ENCODE measurements at places on chromosomes 7 and 10.

- DNase-seq, result no peak
These were observed 2.3 kb downstream of the AGMO start for GRCh38 chr7:15559416-15559928.

GRCh38 chr10:12193193-12193592 lies 2.5 kb downstream of the NUDT5 start:
- DNase-seq, result no peak

DNA sequence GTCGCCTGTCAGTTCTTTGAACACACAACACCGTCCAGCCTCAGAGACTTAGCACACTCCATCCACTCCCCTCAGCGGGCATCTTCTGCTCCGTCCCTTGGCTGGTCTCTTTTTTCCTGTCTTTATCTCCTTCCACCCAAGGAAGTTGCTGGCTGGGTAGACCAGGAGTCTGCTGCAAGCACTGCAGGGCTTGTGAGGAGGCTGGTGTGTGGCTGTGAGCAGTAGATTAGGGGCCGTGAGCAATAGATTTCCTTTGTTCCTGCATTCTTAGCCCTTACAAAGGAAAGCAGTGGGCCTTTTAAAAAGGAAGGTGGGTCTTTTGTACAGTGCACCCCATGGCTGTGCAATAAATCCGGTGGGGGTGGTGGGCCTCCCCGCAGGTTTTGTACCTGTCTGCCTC lies 100.3 kb upstream of the BTBD16 start:
- no peak for DNase-seq

DNA sequence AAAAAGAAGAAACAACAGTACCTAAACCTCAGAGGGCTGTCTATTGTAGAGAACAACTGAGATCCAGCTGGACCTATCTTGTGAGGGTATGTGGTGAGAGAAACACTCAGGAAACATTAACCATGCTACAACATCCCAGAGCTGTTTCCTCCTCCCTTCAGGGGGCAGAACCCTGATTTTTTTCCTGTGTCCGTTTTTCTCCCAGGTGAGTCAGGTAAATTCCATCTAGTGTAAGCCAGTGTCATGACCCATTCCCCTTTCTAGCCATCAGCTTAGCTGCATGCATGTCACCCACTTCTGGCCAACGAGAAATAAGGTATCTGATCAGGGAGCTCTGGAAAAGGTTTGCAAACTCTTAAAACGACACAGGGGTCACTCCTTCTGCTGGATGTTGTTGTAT lies 103.8 kb downstream of the DNMBP start:
- no peak for DNase-seq

GRCh38 chr7:41977151-41977651 lies 259.8 kb downstream of the GLI3 start:
- DNase-seq, result peak; percentile 7

DNA sequence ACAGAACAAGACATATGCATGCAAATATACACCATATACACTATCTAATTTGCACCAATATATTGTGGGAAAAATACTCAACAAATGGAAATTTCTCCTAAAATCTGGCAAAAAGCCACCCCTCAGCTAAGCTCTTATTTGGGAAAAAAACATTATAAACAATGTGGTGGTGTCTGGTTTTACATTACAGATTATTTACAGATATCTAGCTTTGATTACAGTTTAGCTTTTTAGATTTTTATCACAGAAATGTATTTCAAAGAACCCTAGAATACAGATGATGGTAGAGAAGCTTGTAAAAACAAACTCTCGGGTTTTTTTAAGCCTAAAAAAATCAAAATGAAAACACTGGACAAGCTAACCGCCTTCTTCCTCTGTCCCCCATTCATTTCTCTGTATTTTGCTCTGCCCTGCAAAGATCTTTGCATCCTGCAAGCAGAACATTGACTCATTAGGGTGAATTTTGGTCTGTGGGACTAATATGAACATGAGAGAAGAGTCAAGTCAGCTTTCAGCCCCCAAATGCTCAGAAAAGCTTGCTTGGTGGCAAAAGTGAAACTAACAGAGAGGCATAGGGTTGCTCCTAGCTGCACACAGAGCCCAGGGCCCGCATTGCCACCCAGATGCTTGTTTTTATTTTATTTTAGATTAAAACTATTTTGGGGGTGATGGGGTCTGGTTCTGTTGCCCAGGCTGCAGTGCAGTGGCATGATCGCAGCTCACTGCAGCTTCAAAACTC lies 88.8 kb upstream of the LYZL1 start:
- DNase-seq, result no peak

GRCh38 chr7:51121931-51122425 lies 194.6 kb downstream of the COBL start:
- peak; percentile 4 for DNase-seq

DNA sequence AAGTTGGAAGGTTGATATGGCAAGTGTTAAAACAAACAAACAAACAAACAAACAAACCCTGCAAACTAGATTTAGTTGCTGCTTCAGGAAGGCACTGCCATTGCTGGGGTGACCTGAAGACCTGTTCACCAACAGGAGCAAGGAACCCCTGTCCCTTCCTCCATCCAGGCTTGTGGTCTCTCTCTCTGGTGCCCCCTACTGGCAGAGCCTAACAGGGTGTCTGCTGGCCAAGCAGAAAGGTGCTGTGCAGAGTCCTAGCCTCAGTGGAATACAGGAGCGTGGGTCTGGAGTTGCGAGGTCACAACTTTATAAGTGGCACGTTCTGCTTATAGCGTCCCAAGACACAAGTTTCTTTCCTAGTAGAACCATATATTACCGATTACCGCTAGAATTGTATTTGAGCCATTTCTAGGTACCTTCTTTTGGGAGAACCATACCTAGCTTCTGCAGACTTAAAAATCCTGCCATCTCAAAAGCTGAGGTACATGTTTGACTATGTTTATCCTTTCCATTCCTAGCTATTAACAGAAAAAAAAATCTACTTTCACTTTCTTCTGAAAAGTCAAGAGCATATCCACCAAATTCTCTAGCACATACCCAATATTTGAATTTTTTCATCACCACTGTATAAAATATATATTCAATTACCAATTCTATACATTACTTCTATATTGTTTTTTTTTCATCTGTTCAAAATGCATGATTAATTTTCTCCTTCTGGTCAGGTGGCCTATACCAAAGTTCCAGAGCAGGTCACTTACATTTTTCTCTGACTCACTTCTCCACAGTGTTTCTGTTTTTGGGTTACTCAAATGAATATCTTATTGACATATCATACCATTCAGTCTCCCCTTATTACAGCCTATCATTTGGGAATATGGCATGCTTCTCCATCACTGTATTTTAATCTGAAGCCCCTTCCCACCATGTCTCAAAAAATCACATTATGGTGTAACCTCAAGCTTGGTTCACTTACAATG lies 29.1 kb upstream of the CALD1 start:
- peak; percentile 55 for DNase-seq

- DNase-seq, result peak; percentile 55
These were observed 61.7 kb downstream of the SH2D4B start for GRCh38 chr10:80599424-80599847.

- DNase-seq, result no peak
These were observed 12.1 kb upstream of the CPA2 start for GRCh38 chr7:130254555-130254954.

GRCh38 chr10:63369711-63370110 lies 96.1 kb downstream of the JMJD1C start:
- no peak for DNase-seq

GRCh38 chr7:64655811-64656210 lies 10.1 kb upstream of the ZNF107 start:
- DNase-seq, result no peak

- no peak for DNase-seq
These were observed 34.0 kb downstream of the LUC7L2 start for GRCh38 chr7:139393621-139394211.

DNA sequence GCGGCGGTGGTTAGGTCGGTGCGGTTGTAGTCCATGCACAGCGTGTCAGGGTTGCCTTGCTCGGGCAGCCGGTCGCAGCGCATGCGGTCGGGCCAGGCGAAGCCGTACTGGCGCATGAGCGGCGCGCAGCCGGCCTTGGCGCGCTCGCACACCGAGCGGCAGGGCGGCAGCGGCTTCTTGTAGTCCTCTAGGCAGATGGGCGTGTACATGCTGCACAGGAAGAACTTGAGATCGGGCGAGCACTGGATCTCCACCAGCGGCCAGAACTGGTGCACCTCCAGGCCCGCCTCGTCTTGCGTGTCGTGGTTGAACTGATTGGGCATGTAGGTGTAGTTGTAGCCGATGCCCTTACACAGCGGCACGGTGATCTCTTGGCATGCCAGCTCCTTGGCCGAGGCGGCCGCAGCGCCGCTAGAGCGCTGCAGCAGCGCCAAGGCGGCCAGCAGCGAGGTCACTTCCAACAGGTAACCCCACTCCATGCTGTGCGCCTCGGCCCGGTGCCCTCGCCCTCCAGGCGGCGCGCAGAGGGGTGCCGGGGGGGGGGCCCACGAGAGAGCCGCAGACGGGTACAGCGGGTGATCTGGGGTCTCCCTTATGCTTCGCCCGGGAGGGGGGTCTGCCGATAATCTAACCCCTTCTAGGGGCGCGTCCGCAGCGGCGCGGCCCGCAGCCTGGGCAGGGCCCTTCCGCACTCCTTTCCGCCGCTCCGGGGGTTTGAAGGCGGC lies 983 bp downstream of the FZD8 start:
- DNase-seq, result peak; percentile 62

- no peak for DNase-seq
These were observed 94.9 kb downstream of the NPSR1 start for GRCh38 chr7:34752929-34753328.

- no peak for DNase-seq
These were observed 8.1 kb upstream of the ANK3 start for GRCh38 chr10:60397792-60398191.

GRCh38 chr10:125392609-125393008 lies 232.2 kb upstream of the CTBP2 start:
- DNase-seq, result no peak

- DNase-seq, result no peak
These were observed 673.4 kb downstream of the AUTS2 start for GRCh38 chr7:70271617-70272081.

DNA sequence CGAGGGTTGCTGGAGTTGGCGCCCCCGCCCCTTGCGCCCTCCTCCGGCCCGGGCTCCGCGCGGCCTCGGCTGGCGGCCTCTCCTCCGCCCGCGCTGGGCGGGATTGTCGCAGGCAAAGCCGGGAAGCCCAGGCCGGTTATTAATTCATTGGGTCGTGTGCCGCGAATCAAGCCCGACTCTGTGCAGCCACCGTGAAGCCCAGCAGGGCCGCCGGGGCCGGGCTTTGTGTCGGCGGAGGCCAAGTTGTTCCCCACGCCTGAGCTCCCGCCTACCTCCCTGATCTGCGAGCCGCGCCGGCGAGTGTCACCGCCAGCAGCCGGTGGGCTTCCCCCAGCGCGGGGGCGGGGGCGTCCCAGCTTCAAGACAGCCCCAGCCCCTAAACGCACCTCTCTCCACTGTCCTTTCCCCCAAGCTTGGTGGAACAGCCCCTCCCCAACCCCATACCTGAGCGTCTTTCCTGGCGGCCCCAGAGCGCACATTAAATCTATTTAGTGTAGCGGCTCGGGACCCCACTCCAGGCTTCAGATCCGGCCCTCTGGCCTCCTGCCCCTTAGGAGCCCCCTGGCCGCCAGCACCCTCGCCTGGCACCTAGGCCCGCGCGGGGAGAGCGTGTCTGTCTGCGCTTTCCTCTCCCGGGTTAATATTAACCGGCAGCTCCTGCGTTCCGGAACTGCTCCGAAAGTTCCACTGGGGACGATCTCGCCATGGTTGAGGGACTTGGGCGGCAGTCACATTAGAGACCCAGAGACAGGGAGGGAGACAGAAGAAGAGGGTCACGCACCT lies 3.5 kb downstream of the SHH start:
- DNase-seq, result peak; percentile 45

GRCh38 chr10:44015702-44016500 lies 367.2 kb upstream of the ZNF32 start:
- no peak for DNase-seq

DNA sequence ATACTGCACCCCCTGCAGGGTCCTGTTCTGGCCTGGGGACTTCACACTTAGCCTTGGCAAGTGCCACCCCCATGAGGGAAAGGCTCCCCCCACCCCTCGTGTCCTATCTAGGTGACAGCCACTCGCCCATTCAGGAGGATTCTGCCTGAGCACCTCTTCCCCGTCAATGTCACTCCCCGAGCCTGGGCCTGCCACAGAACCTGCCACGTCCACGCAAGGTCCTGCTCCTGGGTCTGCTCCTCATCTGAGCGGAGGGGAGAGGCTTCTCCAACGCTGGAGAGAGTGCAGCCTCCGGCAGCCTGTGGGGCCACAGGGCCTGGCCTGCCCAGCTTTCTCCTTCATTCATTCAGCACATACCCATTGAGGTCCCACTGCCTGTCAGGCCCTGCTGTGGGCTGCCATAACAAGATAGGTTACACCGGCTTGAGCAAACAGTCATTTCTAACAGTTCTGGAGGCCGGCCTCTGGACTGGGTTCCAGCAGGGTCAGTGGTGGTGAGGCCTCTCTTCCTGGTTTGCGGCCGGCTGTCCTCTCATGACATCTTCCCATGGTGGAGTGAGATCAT lies 92.0 kb upstream of the RET start:
- DNase-seq, result no peak

GRCh38 chr7:20153999-20154398 lies 63.2 kb downstream of the MACC1 start:
- no peak for DNase-seq

Data from neural crest cell (in vitro differentiated cells).